Astrocyte (in vitro differentiated cells and primary cell): ENCODE measurements at places on chromosomes 5 and 9.

GRCh38 chr5:128441165-128441564, 96.9 kb downstream of the FBN2 start:
- DNase-seq, result no peak

DNA sequence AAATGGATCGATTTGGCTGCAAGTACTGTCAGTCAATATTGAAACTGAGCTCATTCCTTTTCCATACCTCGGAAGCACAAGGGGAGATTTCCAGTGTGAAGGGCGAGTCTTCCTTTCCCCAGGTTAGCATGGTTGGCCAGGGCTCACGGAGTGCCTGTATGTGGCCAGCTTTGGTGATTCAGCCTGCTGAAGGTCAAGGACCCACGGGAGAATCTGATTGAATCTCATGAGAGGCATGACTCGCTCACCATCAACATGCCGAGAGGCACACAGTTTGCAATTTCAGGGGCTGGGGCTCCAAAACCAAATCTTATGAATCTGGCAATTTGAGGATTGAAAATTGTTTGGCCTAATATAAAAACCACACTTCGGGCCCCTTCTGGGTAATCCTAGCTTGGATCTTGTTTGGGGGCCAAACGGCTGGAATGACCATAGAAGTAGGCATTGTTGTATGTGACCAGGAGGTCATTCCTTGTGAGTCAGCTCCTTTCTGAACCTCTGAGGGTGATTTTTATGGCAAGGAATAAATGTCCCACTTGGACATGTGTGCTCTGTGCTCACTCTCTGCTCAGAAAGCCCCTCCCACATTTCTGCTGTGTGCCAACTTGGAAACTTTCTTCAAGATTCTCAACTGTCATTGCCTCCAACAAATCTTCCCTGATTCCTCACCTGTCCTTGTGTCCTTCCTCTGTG, 69.8 kb downstream of the DOCK2 start:
- DNase-seq, result peak; percentile 65

GRCh38 chr5:83720836-83721537, at the start of gene HAPLN1:
Gene HAPLN1 (minus strand): TSS chr5:83720855. CDS start chr5:83673523, 47,332 bp downstream.
- DNase-seq, result no peak

- DNase-seq, result no peak
Observed at GRCh38 chr5:154743812-154744211, 11.4 kb upstream of the LARP1 start.

- DNase-seq, result no peak
Observed at GRCh38 chr9:135903786-135904520, 3.4 kb downstream of the CAMSAP1 start.

- DNase-seq, result no peak
Observed at GRCh38 chr5:123164054-123164453, 75.0 kb downstream of the PRDM6 start.

GRCh38 chr5:82386576-82386975, 108.4 kb upstream of the RPS23 start:
- peak; percentile 88 for DNase-seq

DNA sequence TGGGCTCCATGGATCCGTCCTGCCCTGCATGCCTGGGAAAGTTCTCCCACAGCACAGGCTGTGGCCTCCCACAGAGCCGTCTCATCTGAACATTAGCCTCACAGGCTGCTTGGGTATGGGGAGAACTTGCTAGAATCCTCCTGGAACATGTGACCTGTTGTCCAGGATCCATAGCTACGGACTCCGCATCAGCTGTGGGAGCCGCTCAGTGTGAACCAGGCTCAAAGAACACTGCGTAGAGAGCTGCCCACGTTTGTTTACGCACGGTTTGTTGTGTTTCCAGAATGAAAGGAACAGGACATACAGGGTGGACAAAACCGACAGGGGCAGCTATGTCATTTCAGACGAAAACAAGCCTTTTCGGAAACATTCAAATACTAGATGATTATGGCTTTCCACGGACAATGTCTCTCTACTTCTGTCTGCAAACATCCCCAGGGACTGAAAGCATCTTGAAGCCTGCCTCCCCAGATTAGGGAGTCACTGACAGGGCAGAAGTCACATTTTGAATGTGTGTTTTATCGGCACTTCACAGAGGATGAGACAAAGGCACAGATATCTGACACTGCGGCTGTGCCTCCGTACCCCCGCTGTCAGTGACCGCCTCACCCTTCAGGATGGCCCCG, 390.3 kb downstream of the GADD45G start:
- DNase-seq, result no peak

DNA sequence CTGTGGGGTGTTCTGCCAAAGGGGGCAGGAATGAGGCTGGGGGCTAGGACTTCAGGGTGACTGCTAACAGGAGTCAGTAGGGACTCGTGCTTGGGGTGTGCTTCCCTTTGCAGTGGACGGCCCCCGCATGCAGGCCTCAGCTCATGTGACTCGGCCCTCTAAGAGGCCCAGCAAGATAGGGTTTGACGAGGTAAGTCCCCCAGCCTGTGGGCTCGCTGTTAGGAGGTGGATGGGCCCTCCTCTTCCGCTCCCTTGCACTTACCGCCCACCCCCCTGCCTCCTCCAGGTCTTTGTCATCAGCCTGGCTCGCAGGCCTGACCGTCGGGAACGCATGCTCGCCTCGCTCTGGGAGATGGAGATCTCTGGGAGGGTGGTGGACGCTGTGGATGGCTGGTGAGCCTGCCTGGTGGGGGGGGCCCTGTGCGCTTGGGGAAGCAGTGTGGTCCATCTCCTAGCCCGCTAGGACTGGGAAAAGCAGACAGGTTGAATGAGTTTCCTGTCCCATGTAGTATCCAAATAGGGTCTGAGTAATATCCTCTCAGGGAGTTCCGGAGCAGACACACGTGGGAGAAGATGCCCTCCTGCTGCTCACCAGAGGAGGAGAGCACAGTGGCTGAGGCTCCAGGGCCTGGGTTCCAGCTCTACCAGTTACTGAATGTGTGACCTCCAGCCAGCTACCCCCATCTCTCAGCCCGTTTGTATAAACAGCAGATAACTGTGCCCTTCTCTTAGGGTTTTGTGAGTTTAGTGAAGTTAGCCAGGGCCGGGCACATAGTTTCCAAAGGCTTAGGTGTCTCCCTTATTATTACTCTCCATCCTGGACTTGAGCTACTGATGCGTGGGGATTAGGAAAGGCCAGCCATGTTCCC, 8.2 kb downstream of the CERCAM start:
- DNase-seq, result peak; percentile 70

DNA sequence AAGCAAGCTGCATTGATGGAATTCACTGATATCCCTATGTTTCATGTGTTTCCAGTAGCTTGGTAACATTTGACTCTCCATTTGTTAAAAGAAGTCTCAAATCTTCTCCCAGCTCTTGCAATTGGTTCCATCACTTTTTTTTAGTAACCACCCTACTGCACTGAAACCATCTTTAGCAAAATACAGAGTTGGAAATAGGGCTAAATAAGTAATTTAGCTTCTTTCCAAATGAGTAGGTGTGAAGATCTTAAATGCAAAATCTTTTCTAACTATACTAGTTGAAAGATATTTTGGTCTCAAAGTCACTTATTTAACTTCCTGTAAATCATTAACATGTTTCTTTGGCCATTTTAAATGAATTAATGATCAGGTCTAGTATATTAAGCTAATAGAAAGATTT, 138.1 kb downstream of the DIRAS2 start:
- no peak for DNase-seq

GRCh38 chr5:86971034-86971571, 296.6 kb upstream of the RASA1 start:
- peak; percentile 8 for DNase-seq

GRCh38 chr5:91787718-91788117, 404.6 kb upstream of the ARRDC3 start:
- DNase-seq, result peak; percentile 62

DNA sequence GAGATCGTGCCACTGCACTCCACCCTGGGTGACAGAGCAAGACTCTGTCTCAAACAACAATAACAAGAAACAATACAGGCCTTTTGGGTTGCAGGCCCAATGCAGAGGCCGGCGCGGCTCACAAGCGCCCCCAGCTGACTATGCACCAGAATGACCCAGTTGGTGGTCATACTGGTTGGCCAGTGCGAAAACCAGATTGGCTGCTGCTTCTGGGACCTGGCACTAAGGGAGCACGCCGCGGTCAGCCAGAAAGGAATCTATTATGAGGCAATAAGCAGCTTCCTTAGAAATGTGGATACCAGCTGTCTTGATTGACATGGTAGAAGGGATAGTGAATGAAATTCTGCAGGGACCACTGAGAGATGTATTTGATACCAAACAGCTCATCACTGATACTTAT, 35.0 kb downstream of the RANBP17 start:
- DNase-seq, result peak; percentile 44

DNA sequence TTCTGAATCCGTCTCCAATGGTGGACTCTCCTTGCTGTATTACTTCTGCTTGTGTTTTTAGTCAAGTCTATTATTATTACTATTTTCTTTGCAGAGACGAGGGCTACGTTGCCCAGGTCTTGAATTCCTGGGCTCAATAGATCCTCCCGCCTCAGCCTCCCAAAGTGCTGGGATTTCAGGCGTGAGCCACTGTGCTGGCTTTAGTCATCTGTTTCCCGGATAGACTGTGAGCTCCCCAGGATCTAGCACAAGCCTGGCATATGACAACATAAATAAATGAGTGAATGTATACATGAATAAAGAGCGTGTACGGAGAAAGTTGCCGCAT, 439 bp upstream of the DDX46 start:
- no peak for DNase-seq

DNA sequence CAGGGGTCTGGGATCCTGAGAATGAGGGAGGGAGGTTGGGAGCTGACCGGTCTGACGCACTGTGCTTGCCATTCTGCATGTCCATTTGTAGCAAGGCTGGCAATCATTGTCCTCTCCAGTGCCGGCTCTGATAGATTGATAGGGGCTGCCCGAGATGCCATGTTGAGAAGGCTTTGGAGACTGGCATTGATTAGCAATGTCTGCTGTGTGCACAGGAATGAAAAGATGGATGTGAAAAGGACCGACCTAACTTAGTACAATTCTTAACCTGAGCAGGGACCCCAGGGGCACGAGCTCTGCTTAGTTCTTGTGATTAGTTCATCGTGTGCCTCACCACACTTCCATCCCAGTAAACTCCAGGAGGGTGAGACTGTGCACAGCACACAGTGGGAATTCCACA, 17.0 kb downstream of the NEK6 start:
- no peak for DNase-seq

- peak; percentile 15 for DNase-seq
Observed at GRCh38 chr5:86143837-86144236, 473.9 kb upstream of the COX7C start.

- no peak for DNase-seq
Observed at GRCh38 chr5:176497852-176498251, 39.4 kb downstream of the RNF44 start.
